NCI-H1930 (cell line): ENCODE measurements at places on chromosomes 7 and 10.

DNA sequence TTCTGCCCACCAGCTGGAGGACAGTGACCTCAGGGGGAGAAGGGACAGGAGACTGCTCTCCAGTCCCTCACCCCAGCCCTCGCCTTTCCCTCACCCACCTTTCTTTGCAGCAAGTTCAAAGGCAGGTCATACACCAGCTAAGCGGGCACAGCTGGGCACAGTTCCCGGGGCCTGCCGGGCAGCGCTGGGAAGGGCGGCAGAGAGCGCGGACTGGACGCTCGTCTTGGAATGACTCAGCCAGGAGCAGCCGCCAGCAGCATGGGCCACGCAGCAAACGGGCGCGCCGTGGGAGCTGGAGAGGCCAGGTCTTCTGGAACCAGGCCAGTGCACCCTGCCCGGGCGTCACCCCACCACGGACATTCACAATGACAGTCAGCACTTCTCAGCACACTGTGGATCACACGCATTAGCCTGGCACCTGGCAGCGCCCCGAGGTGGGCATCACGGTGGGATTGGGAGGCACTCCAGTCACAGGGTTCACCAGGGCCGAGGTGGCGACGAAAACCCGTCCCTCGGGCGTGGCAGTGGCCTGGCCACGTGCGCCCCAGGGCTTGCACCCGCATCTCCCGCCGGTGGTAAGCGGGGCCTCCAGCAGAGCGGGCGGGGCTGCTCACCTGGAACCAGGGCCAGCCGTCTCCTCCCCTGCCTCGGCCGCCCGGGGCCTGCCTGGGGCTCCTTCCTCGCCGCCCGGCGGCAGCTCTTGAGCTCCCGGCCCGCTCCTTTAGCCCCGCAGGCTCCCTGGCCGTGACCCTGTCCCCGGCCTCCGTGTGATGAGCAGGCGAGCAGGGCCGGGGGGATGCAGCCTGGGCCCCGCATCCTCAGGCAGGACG, 29.0 kb upstream of the WDFY4 start:
- DNase-seq, result no peak

GRCh38 chr7:82757-83155, 109.6 kb upstream of the FAM20C start:
- DNase-seq, result no peak

DNA sequence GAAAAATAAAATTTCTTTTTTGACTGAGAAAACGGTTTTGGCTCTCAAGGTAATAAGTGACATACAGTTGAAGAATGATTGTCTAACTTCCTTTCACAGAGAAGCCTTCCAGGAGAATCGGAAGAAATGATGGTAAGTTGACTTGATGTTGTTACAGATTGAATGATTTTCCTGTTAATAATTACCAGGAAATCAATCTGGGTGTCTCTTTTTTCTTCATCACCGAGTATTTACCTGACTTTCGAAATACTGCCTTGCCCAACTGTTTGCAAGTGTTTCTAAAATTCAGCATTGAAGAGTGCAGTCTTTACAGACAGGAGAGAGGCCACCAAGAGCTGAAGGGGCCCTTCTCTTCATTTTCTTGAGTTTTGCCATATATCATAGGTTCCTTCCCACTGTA, 4.0 kb downstream of the ITIH2 start:
- no peak for DNase-seq

- DNase-seq, result no peak
These were observed 28.2 kb downstream of the MINDY4 start for GRCh38 chr7:30799206-30799975.

GRCh38 chr10:6498771-6499170, 81.3 kb downstream of the PRKCQ start:
- no peak for DNase-seq

DNA sequence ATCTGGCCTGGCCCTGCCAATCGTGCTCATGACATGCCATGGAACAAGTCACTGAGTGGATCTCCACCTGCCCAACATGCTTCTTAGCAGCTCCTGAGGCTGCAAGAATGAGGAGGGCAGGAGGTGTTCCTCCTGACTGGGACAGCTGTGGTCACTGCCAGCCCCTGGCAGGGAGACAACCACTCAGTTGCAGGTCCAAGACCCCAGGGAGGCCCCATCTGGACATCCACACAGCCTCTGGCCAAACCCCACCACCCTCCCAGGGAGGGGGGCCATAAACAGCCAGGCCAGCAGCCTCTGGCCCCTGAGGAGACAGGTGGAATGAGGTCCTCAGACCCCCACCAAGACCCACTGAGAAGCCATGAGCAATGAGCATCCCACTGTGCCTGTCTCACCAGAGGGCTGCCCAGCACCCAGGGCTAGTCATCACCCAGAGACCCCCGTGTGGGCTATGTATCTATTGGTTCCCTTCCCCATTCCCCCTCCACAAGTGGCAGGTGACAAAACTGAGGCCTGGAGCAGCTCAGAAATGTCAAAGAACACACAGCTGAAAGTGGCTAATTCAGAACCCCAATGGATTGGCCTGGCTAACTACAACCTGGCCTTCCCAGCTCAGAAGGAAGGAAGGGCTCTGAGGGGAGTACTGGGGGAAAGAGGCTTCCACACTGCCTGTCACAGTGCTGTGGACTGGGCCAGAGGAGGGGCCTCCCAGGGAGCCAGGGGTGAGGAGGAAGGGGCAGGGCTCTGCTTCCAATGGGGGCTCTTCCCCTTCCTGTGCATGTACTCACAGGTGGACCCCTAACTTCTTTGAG, 3.0 kb downstream of the GPRIN2 start:
- no peak for DNase-seq

DNA sequence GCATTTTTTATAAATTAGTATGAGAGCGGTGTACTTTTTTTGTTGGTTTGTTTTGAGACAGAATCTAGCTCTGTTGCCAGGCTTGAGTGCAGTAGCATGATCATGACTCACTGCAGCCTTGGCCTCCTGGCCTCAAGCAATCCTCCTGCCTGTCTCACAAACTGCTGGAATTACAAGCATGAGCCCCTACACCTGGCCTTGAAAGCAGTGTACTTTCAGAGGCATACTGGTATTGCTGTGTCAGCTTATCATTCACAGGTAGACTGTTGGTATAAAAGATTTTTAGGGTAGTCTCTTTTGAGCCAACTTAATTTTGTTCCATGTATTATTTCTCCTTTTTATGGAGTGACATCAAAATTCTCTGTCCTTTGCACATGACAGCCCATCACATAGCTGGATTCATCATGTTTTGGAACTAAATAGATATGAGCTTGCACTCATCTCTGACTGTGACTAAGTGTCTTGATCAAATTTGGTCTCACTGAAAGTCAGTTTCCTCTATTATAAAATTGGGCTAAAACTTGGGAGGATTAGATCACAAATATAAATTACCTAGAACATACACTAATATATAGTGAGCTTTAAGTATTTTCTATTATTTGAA, 12.4 kb downstream of the GNAT3 start:
- DNase-seq, result no peak

- no peak for DNase-seq
These were observed 28.2 kb downstream of the CUBN start for GRCh38 chr10:17101257-17101909.

DNA sequence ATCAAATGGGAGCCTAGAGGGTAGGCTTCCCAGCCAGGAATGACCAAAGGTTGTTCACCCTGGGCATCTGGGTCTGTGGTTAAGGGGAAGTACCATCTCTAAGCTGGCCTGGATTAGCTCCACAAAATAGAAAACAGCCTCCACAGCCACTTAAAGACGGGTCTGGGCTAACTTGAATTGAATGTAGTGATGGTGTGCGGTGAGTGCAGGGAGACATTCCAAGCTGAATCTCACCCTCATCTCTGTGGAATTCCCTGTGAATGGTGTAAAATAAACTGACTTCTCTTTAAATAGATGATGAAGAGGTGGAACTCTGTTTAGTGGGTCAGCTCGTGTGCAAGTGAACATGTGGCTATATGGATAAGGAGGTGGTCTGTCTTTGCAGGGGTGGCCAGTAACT, 251.0 kb downstream of the DYNC1I1 start:
- no peak for DNase-seq

- no peak for DNase-seq
These were observed 55.3 kb downstream of the STK32C start for GRCh38 chr10:132252412-132252811.

- no peak for DNase-seq
These were observed 246.0 kb upstream of the KMT2E start for GRCh38 chr7:104767826-104768536.

- no peak for DNase-seq
These were observed 457.2 kb downstream of the ARL4A start for GRCh38 chr7:13144673-13145072.

DNA sequence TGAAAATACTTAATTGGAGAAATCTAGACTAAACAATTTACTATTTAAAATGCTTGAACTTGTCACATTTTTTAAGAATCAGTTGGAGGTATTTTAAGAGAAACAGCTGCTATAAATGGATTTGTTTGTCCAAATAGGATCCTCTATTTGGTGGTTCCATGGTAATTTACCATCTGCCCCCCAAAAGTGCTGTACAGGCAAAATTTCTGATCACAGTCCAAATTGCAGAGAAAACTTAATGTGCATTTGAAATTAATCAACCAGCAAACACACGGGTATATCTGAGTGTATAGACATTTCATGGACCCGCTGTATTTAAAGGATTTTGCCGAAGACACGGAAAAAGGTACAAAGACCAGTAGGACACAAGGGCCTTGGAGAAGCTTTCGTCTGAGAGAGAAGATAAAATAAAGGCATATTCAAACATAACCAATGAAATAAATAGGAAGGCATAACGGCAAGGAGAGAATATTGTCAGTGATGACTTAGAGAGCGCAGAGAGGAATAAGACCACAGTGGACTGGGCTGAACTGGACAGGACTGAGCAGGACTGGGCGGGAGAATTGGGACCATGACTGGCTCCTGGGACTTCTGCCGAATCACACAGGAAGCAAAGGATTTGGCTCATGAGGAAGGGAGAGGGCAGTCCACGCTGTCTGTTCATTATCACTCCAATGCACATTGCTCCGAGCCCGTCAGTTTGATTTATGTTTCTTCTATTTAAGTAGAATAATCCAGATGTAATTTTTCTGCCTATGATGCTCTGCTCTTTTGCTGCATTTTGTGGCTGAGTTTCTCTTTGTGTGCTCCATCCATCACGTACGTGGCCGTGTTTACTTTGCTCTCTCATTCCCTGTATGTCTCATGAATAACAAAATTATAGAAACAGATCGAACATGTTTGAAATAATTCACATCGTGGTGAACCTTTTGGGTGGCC, 112.8 kb downstream of the PRLHR start:
- DNase-seq, result no peak

- no peak for DNase-seq
These were observed 114.2 kb upstream of the FAM3C start for GRCh38 chr7:121510302-121510701.

DNA sequence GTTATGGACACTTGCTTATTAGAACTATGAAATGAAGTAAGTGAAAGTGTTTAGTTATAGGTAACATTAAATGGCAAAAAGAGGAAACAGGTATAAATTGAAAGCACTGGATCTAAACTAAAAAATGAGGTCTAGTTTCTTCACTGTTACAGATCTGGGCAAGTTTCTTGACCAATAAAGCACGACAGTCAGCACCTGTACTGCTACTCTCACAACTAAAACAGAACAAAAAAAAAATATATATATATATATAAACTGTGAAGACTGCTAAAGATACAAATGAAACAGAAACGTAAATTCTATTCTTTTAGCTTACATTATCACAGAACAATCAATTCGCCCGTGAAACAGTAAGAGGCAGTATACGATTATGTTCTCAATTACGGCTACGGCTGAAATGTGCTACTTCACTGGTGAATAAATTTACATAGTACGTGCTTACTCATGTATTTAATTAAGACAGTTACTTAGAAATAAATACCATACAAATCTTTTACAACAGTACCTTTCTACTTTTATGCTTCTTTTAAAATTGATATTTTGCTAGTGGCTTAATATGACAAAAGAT, 4.2 kb downstream of the AHR start:
- DNase-seq, result no peak

DNA sequence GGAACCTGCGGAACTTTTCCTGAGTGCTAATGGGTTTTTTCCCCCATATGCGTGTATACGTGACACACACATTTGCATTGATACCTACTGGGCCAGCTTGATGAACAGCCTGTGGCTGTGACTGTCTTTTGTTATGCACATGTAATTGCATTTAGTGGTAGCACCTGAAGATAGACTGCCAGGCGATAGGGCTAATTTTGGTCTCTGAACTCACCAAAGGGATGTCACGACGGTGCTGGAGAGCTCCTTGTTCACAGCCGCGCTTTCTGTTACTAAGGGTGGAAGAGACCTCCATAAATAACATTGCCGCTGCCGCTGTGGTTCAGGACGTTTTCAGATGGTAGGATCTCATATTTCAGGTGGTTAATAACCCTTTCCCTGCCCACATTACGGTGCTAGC, 133.2 kb downstream of the CAMK1D start:
- DNase-seq, result no peak

- DNase-seq, result no peak
These were observed at the start of gene RELN for GRCh38 chr7:103989200-103989784. RELN (minus strand) TSS chr7:103989658; CDS start chr7:103989356, 302 bp downstream.

DNA sequence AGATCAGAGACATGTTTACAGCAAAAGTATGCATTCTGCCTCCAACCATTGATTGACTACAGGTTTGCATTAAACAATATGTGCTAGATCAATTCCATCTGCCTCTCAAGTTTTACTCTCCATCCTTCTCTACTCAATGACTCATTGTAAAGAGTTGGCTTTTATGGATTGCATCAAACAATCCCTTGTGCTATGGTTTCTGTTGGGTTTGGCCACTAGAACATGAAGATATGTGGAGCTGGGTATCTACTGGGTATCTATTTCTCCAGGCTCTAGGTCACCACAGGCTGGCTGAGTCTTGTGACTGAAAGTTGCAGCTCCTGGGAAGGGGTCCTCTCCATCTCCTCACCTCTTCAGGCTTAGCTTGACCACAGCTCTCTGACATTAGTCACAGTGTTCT, 204.7 kb downstream of the DGKI start:
- DNase-seq, result no peak

DNA sequence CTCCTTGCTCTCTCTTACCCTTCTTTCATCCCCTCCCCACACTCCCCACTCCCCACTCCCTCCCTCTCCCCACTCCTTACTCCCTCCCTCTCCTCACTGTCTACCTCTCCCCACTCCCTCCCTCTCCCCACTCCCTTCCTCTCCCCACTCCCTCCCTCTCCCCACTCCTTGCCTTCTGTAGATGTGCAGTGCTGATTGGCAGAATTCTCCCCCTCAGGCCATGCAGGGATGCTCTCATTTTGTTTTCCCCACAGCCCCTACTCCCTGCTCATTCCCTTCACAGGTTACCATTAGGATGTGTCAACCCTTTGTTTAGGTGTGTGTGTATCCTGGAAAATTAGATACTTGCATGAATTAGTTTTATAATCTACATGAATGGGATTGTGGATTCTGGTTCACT, 90.3 kb downstream of the CELF2 start:
- no peak for DNase-seq

DNA sequence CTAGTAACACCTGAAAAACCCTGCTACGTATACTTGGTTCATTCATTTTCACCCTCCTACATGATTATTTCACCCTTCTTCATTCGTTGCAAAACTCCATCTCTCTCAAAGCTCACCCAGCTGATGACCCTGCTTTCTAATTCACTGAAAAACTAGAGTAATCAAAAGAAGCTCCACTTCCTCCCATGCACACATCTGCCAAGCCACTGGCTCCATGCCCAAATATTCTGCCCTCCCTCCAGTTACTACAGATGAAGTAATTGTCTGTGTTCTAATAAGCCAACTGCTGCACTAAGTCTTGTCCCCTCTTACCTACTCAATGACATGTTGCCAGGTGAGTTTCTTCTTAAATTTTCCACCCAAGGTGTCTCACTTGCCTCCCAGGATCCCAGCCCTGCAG, 96.9 kb upstream of the CCDC71L start:
- DNase-seq, result no peak
